ENCODE measurements at places on chromosomes 5 and 9.

DNA sequence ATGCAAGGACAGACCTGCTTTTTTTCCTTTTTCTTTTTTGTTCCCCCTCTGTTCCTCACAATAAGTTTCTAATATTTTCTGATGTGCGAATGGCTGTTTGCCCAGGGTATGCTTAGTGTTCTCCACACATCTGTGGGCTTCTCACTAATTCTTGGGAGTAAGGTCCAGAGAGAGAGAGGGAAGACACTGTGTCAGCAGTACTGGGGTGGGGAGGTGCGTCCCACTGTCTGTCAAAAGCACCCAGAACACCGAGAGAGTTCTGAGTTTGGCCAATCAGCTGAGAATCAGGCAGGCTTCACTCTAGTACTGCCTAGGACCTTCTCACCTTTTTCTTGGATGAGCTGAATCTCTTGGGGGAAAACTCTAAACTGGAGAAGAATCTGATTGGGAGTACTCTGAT, 61.8 kb downstream of the ELL2 start:
- no peak for DNase-seq

- DNase-seq = peak; percentile 61
Measured at GRCh38 chr9:2157277-2158110, 142.3 kb downstream of the SMARCA2 start.

DNA sequence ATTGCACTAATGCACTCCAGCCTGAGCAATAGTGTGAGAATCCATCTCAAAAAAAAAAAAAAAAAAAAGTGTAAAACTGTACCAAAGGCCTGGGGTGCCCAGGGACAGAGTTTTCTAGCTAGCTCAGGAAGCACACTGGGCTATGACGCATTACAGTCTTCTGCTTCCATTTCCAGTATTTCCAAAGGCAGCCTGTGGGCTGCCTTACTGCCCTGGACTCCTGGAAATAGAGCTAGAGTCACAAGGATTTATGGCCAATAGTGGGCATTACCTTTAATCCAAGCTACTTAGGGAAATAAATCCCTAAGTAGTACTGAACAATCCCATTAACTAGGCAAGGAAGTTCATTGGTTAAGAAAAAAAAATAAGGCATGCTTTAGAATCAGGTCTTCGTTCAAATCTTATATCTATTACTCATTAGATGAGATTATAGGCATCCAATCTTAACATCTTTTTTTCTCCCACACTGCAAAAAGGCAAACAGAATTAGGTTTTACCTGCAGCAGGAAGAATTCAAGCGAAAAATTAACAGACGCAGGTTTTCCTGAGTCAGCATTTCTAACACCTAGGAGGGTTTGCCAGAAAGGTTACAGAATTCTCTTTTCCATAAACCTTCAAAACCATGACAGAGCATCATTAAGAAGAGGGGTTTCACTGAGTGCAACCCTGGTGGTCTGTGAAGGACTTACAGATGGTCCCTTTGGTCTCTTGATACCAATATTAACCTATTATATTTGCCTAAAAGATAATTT, 85.6 kb upstream of the CCDC112 start:
- DNase-seq = no peak

- DNase-seq = no peak
Measured at GRCh38 chr5:79521156-79521555, 7.2 kb upstream of the HOMER1 start.

- no peak for DNase-seq
Measured at GRCh38 chr9:20558566-20559016, 63.7 kb downstream of the MLLT3 start.
